Stimulated activated CD8-positive, alpha-beta memory T cell treated with anti-CD3 and anti-CD28 coated beads, Interleukin-2, amount 100 ng/mL, for 1 hour (primary cell): ENCODE measurements at places on chromosomes 1 and 21.

DNA sequence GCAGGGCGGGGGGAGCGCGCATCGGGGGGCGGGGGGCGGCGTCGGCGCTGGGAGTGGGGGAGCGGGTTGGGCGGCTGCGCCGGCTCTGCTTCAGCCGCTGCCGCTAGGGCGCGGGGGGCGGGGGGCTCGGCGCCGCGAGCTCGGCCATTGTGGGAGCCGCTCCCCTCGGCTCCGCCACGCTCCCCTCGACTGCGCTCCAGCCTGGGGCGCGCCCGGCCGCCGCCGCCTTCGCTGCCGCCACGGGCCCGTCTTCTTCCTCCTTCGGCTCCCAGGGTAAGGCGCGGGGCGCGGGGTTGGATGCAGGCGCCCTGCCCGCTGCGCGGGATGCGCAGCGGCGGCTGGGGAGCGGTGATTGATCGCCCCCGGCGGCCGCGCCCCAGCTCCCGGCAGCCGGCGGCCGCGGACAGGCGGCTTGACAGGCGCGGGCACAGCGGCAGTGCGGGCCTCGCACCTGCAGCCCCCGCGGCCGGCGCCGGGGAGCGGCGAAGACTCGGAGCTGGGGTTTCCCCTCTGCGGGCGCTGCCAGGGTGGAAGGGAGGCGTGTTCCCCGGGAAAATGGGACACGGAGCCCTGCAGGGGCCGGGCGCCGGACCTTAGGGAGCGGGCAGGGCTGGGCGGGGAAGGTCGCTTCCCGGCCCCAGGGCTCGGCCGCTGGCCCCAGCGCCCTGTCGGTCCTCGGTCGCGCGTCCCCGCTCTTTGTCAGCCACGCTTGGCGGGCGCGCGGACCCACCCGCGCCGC, 55.3 kb downstream of the NDUFS5 start:
- DNase-seq = no peak

GRCh38 chr1:35810096-35810881, 2.5 kb downstream of the AGO4 start:
- DNase-seq = no peak

DNA sequence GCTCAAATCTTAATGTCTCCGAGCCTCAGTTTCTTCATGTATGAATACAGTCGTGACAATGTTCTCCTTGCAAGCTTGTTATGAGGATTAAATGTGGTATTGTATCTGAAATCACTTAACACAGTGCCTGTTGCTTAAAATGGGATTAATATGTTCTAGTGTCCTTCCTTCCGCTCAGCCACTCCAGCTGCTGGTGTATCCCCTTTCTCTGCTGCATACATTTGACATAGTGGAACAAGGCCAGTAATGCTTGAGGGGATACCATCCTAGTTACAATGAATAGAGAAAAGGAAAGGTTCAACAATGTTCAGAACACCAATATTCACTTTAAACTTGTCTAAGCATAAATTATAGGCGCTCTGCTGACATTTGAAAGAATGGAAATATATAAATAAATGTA, 64.0 kb downstream of the PROX1 start:
- no peak for DNase-seq

DNA sequence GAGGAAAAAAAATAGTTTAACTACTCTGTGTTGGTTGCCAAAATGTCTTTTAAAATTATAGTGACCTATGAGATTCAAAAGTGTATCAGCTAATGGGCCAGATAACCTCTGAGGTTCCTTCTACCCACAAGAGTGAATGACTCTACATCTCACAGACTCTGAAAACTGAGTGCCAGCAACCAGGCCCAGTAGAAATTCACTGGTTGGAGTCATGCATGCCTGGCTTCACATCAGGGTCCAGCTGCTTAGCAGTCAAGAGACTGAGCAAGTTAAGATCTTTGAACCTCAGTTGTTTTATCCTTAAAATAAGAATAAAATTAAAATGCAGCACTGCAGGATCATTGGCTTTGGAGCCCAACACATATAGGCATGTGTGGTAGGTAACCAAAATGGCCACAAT, 342.6 kb upstream of the NFIA start:
- no peak for DNase-seq

DNA sequence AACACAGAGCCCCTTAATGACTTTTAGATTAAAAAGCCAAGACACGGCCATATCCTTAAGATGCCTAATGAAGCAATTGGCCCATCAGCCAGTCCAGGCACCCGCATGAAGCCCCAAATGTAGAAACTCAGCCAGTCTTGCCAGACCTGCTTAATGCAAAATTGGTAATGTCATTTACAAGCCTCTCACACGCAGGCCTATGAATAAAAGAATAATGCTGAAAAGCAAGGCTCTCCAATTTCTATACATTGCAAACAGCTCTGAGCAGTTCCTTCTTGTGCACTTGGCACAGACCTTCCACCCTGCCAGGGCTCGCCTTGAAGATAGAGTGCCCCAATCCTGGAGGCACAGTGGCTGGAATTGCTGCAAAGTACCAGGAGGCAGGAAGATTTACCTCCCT, 498.9 kb downstream of the NPHP4 start:
- DNase-seq = no peak
